Putamen (tissue), 1 donor: ENCODE measurements at places on chromosomes 4 and X.

DNA sequence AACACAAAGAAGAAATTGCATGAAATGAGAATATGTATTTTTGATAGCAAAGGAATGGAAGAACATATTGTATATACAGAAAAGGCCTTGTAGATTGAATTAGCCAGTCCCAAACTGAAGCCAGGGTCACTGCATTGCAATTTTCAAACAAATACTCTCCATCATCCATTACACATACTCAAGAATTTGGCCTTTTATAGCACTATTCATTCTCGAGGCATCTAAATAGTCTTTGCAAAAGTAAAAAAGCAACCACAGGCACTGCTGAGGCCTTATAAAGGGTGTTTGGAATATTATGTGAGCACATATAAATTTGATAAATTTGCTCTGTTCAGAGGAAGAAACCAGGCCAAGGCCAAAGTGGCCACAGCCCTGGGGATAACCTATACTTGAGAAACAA, 123.0 kb downstream of the ZNF827 start:
- DNase-seq = no peak

GRCh38 chrX:39438603-39439602, 637.6 kb downstream of the MID1IP1 start:
- no peak for DNase-seq

DNA sequence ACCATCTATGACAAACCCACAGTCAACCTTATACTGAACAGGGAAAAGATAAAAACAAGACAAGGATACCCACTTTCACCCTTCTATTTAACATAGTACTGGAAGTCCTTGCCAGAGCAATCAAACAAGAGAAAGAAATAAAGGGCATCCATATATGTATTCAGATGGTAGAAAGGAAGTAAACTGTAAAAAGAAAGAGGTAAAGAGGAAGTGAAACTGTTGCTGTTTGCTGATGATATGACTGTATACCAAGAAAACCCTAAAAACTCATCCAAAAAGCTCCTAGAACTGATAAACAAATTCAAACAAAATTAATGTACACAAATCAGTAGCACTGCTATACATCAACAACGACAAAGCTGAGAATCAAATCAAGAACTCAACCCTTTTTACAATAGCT, 538.7 kb upstream of the PABPC4L start:
- DNase-seq = no peak

GRCh38 chr4:89482251-89482650, 174.7 kb upstream of the GPRIN3 start:
- DNase-seq = no peak

DNA sequence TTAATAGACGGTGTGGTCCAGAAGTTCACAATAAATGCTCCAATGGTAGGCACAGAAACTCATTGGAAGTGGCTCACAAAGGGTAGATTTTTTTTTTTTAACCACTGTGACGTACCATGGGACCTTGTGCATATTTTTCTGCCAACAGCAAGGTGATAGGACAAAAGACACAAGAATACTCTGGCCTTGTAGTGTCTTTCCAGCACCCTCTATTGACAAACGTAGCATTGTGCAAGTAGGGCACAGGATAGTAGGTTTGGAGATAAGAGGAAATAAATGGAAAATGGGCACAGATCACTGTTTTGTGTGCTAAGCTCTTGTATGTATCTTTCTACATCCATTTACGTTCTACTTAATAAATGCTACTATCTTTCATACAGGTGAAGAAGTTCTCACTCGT, 2054.9 kb downstream of the PCDH7 start:
- DNase-seq = peak; percentile 3

DNA sequence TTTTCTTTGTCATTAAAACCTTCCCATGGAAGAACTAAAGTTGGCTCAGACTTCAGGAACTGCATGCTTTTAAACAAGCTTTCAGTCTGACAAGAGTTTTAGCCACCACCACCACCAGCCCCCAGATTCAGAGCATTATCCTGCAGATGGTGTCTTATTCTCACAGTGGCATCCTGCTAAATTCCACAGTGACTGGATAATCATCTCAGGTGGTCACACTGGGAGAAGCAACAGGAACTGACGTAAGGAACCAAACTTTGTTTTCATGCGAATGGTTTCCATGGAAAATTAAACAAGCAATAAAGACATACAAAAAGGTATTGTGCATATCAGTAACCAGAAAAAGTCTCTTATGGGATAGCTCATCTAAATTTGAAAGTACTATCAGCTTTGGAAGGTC, 370.7 kb downstream of the FBXW7 start:
- DNase-seq = no peak

DNA sequence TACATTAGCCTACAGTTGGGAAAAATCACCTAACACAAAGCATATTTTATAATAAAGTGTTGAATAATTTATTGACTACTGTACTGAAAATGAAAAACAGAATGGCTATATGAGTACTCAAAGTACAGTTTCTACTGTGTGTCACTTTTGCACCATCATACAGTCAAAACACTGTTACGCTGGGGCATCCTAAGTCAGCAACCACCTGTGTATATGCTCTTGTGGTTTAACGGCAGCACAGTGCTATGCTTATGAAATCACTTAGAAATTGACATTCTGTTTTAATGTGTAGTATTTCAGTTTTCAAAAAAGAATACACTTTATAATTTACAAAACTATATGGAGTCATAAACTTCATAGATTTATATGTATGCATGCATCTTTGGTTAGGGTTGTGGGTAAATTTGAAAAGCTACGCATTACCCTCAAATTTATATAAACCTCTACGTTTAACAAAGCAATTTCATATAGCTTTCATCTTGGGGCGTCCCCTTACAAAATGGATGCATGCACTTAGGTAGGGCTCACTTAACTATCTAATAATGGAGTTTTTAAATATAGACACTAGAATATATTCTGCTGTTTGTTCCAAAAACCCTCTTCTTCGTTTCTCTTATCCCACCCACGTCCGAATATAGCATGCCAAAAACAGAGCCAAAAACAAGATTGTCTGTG, 690 bp upstream of the NEIL3 start:
- no peak for DNase-seq

DNA sequence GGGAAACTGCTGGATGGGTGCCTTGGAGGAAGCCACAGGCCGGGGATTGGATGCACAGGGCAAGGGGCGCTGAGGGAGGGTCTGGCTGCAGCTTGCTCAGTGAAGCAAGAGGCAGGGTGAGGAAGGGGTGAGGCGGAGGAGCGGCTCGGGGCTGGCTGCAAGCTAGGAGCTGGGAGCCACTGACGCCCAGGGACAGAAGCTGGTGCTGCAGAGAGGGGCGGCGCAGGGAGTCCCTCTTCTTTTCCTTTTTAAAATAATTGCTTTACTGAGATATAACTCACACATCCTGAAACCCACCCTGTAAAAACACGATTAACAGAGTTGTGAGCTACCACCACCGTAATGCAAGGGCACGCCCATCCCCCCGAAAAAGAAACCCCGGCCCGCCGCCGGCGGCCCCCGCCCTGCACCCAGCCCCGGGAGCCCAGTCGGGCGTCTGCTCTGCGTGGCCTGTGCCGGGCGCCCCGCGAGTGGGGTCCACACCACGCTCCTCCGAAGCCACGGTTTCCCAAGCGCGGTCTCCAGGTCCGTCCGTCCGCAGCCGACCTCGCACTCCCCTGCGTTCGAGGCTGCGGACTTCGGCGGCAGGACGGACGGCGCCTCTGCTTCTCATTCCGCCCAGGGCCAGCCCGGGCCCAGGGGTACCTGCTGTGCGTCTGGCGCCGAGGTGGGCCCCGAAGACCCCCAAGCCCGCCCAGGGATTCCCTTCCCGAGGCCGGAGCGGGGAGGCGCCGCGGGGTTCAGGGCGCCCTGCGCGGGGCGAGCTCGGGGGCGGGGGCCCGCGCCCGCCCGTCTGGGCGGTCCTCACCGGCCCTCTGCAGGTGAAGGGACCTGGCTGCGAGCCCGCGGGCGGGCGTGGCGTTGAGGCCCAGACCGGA, 866 bp upstream of the UVSSA start:
- no peak for DNase-seq

DNA sequence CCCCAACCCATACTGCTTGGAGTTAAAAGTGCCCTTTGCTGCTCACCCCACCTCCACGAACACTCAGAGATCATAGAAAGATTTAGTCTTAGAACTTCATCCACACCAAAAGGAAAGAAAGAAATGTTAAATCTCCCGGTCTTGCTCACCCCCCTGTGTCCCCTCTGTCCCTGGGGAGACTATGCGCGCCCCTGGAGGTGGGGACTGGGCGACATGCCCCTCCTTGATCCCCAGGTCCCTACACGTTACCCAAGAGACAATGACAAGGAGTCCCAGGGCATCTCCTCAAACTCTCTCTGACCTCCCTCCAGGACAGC, 620 bp downstream of the ITM2A start:
- DNase-seq = no peak

DNA sequence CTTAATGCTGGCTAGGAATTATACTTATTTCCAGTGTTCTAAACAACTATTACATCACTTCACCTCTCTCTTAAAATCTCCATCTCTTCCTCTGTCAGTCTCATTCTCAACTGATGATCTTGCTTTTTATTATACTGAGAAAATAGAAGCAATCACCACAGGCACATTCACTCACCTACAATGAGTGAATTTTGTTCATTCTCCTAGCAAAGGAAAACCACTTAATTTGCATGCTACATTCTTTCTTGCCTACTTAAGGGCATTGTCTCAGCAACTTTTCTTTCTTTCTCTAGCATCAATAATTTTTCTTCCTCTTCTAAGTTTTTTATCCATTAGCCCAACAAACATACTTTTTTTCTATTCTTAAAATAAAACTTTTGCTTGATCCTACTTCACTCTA, 21.1 kb upstream of the USP38 start:
- DNase-seq = no peak

- no peak for DNase-seq
These were observed 7.4 kb downstream of the DMP1 start for GRCh38 chr4:87657525-87657924.

DNA sequence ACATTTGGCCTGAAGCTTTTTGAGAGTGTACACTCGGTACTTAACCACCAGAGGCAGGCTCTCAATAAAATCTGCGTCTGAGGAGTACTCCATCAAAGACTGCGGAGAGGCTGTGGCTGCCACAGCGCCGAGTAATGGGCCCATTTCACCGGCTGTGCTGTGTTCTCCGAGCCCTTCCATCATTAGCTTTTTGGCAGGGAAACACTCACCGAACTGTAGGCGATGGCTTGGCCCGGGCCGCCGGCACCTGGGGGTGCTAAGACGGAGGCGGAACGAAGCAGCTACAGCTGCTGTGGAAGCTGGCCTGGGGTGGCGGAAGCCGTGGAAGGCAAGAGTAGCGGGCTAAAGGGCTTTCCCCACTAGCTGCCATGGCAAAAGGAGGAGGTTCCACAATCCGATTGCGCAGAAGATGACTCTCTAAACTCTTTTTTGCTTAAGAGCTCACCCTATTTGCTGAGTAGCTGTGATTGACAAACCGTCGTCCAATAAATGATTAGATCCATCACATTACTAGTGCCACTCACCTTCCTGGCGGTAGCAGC, 48.5 kb upstream of the PABPC1L2A start:
- peak; percentile 49 for DNase-seq

- DNase-seq = no peak
These were observed 175.0 kb downstream of the ANTXR2 start for GRCh38 chr4:79898055-79898454.

- DNase-seq = peak; percentile 11
These were observed 14.3 kb upstream of the PNPLA4 start for GRCh38 chrX:7941390-7942042.

- DNase-seq = no peak
These were observed 230.3 kb upstream of the BOD1L1 start for GRCh38 chr4:13857800-13858199.

- no peak for DNase-seq
These were observed 469.0 kb upstream of the ATOH1 start for GRCh38 chr4:93359586-93359985.

DNA sequence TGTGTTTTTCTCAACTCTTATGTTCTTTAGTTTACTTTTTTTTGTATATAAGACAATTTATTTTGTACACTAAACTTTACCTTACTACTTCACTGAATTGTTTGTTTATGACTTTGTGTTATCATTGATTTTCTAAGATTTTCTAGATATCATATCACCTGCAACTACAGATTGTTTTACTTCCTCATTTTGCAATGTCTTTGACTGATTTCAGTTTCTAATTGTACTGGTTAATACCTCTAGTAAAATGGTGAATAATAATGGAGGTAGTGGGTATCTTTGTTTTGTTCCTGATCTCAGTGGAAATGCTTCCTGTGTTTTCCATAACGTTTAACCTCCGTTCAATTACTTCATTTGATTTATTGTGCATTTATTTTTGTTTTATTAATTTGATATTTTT, 490.2 kb downstream of the TLL1 start:
- DNase-seq = no peak

DNA sequence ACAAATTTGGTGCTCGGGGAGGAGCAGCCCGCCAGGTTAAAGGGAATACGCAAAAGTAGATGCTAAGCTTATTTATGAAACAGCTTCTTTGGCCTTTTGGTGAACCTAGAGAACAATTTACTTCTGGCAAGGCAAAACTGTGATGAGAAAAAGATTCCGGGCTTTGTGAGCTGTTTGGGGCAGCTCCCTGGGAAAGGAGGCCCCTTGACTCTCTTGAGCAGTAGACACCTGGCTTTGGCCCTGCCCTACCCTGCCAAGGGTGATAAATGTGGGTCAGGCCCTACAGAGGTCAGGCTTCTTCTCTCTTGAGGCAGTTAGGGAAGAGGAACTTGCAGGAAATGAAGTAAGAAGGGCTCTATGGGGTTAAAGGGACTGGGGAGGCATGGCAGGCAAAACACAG, 509.6 kb downstream of the MID1IP1 start:
- DNase-seq = no peak

DNA sequence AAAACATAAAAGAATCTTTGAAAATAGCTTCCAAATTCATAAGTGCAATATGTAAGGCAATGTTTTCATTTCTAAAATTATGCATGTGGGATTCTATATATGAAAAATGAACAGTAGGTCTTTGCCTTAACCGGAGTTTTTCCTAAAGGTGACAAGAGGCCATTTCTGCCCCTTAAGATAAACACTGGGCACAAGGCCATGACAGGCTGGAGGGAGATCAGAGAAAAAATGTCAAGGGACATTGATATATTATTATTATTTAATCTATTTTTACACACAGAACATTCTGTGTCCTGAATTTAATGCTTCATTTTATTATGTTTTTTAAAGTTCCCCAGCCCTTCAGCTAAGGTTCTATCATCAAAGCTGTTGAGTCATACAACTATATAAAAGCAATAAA, 118.8 kb downstream of the CHM start:
- DNase-seq = no peak

GRCh38 chr4:147487616-147488015, 6.7 kb downstream of the EDNRA start:
- no peak for DNase-seq

DNA sequence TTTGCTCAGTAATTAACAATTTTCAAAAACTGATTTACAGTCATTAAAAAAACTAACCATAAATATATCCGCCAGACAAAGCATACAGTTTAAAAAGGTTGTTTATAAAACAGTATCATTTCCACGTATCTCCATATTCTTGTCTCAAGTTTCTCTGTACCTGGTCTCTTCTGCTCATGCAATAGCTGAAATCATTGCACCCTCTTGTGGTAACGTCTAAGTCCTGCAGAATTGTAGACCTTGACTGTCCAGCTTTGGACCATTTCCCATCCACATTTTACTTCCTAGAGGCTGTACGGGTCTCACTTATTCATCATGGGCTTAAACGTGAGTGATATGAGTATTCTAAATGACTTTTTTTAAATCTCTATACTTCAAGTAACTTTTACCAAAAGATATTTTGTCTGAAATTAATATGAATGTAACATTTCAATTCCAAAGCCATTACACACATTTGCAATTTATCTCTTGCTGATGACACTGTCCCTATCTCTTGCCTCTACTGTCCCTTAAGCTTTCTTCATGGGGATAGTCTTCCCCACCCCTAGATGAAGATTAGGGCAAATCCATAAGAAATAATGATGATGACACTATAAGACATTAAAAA, 118.5 kb downstream of the BTC start:
- DNase-seq = no peak

- DNase-seq = no peak
These were observed 1.6 kb upstream of the RBM46 start for GRCh38 chr4:154779362-154779947.
